ENCODE measurements at places on chromosomes 2 and 18.

- no peak for DNase-seq
These were observed 168.2 kb upstream of the LRP1B start for GRCh38 chr2:142299021-142299420.

GRCh38 chr2:158580760-158581159 lies 124.0 kb downstream of the PKP4 start:
- no peak for DNase-seq

- DNase-seq, result peak; percentile 64
These were observed 4.6 kb downstream of the MBP start for GRCh38 chr18:77127769-77128671.

GRCh38 chr2:45950606-45951005 lies 299.1 kb downstream of the PRKCE start:
- DNase-seq, result no peak

DNA sequence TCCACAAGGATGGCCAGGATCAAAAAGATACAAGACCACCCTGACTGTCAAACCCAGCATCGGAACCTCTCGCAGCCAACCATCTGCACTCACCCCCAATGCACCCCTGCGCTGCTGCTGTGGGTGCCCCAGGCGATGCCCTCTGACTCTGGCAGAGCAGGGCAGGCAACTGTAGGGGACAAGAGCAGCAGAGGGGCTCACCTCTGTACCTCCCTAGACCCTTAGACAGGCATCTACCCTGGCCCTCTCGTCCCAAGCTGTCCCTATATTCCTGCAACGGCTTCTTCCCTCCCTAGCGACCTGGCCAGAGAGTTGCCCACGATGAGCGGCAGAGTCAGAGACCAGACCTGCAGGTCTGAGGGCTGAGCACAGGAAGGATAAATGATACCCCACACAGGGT lies 128.2 kb downstream of the HDAC4 start:
- no peak for DNase-seq

DNA sequence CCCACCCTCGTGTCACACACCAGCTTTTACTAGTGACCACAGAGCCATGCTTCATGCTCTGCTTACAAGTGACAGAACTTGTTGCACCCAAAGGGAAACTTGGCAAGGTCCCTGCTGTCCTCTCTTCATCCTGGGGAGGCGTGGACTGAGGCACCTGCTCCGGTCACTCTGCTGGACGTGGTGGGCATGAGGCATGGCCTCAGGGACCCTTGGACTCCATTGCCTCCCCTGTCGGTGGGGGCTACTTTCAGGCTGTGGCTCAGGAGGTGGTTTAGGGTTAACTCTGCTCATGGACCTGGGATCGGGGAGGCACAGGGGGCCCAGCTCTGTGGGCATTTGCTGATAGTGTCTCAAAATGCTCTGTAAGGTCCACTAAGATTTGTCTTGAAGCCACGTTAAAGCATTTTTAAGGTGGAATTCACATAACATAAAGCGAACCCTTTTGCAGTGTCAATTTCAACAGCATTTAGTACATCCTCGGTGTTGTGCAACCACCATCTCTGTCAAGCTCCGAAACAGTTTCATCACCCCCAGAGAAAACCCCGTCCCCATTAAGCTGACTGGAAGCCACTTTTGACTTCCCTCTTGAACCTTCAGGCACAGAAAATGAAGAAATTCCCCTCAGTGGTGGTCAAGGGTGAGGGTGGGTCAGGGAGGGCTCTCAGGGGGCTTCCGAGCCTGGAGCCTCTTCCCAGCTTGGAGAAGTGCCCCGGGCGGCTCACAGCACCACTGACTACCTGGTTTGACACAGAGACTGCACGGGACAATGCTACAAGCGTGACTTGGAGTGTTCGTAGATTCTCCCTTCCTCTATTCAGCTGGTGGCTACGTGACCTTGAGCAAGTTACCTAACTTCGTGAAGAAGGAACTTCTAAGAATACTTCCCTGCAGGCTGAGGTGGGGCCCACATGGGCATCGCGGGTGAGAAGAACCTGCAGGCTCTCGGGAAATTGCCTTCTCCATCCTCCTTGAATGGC lies 100.0 kb upstream of the HDAC4 start:
- no peak for DNase-seq

- no peak for DNase-seq
These were observed 11.7 kb upstream of the PDE11A start for GRCh38 chr2:178084273-178084672.

- no peak for DNase-seq
These were observed 763.1 kb downstream of the BCL11A start for GRCh38 chr2:59790186-59791003.

GRCh38 chr2:45919711-45920111 lies 268.2 kb downstream of the PRKCE start:
- peak; percentile 65 for DNase-seq

GRCh38 chr2:172999641-173000386 lies 75.8 kb upstream of the MAP3K20 start:
- no peak for DNase-seq

- DNase-seq, result no peak
These were observed 256.4 kb downstream of the ACKR3 start for GRCh38 chr2:236825989-236826510.

- no peak for DNase-seq
These were observed 21.0 kb upstream of the TGFA start for GRCh38 chr2:70574618-70575017.

GRCh38 chr18:7822435-7823331 lies 255.6 kb downstream of the PTPRM start:
- DNase-seq, result no peak

- DNase-seq, result no peak
These were observed 7.4 kb downstream of the TRAF3IP1 start for GRCh38 chr2:238327751-238328150.

DNA sequence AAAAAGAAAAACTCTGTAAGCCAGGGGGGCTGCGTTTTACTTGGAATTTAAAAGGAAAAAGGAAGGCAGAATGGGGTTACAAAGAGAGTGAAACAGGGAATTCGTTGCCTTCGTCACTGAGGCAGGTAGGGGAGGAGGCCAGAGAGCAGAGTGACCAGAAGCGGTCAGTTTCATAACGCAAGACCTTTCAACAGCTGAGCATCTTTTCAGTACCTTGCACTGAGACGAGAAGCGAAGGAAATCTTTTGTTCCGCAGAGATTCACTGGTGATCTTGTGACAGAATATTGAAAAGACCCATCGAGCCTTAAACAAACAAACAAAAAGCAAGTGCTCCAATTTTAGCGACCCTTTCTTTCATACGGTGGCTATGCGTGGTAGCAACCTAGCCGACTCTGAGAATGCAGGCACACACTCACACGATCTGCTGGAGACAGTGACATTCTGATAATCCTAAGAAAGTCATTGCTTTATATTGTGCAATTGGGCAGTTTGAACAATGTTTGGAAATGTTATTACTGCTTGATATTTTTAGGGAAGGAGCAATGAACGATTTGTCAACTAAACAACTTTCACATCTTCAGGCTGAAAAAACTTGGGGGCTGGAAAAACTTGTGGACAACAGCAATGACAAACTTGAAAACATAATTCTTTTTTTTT lies 93.8 kb upstream of the ODC1 start:
- no peak for DNase-seq

- no peak for DNase-seq
These were observed 103.1 kb upstream of the THOC1 start for GRCh38 chr18:370751-371608.

DNA sequence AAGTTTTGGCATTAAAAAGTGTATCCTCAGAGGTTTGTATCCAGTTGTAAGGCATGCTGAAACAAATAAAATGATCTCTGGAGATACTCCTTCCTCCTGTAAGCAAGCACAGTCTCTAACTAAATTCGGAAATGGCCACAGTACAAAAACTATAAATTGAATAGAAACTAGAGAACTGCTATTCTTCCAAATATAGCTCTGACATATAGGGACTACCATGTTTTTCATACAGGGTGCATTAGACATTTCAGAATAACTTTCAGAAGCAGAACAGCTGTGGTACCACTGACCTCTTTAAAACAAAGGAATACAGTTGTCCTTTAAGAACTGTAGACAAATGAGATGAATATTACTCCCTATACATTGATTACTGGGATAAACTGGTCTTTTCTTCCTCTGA lies 568.5 kb downstream of the ARHGAP15 start:
- no peak for DNase-seq

DNA sequence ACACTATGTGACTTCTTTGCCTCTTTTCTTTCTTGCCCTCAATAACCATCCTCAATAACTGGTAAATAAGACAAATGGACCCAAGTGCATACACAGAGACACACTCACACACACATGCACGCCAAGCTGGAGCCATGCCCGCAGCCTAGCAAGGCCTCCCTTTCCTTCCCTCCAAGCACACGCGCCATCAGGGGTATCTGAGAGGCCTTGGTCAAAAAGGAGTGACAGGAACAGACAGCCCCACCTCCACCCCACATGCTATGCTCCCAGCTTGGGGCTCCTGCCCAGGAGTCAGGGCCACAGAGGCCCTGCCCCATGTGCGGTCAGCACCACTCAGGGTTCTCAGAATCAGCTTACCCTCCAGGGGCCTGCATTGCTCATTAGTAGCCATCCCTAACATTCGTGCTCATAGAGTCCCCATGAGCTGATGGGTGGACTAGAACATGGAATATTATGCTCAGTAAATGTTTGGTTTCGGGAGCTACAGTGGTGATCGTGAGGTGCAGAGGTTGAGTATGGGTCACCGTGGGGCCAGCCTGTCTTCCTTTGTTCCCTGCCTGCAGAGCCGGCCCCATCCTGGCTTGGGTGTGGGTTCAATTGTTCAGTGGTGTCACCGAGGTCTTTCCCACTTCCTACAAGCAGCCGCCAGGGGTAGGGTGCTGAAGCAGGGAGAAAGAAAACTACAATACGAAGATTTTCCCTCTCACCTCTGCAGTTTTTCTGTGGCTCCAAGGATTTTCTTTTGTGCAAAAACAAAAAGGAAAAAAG lies 158.2 kb upstream of the RAB12 start:
- no peak for DNase-seq

DNA sequence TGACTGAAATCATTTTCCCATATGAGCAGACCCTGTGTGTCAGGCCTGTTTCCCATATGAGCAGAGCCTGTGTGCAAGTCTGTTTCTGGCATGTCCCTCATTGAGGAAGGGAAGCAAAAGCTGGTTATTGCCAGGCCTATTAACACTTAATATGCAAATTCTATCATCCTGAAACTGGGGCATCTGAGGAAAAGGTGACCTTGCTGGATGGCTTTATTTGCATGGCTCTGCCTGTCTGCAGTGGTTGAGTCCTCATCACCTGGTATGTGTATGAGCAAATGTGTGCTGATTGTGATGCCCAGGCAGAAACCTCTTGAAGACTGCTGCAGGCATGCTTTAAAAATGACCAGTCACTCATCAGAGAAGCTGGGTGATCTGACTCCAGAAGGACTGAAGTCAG lies 31.2 kb downstream of the EIF4E2 start:
- no peak for DNase-seq

GRCh38 chr2:161147856-161148255 lies 12.4 kb upstream of the TANK start:
- no peak for DNase-seq

DNA sequence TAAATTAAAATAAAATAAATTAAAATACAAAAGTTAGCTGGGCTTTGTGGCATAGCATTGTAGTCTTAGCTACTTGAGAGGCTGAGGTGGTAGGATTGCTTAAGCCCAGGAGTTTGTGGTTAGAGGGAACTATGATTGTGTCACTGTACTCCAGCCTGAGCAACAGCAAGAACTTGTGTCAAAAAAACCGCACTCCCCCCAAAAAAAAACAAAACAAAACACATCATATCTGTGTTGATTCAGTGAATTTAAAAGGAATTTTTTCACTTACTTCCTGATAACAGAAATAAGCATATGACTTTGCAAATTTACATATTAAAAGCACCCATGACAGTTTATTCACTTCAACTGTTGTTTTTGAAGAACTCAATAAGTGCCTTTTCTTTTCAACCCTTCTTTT lies 68.1 kb upstream of the PELI1 start:
- DNase-seq, result no peak

GRCh38 chr2:230226051-230226551 lies 565 bp downstream of the SP140 start:
- DNase-seq, result no peak

Data from RWPE1 (cell line).